ENCODE measurements at places on chromosomes 7 and 10. TPM values are rescaled to one million over a fixed set of nuclear protein-coding genes. Genes with fewer than 3 reads are reported as not detected.

GRCh38 chr7:141276031-141276430, 202.2 kb downstream of the TMEM178B start:
- DNase-seq = no peak
- H3K4me1 ChIP-seq = no peaks in the 10 kb centered on the region
- H3K27me3 ChIP-seq = no peaks in the 10 kb centered on the region
- H3K36me3 ChIP-seq = no peaks in the 10 kb centered on the region
- no peak overlapping the region for H3K4me3 ChIP-seq

DNA sequence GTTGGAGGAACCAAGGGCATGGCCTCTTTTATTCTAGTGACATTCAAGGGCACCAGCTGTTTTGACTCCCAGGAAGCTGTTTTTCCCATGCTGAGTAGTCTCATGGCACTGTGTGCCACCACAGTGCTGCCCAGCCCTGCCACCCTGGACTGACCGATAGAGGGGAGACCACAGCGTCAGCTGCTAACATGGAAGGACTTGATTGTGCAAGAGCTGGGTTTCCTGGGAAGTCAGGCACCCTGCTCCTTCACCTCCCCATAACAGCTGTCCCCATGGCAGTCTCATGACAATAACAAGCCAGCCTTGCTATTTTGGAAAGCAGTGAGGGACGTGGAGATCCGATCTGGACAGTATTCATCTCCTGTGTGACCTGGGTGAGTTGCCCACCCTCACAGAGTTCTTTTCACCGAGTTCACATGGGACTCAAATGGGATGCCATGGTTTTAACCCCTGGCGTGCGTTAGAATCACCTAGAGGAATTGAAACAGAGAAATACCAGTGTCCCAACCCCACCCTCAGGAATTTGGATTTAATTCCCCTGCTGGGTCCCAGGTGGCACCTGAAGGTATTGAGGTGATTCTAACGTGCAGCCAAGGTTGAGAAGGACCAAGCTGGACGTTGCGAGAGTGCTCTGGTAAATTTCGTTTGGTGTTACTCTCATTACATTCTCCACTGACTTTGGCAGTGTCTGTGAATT, 174.8 kb downstream of the CELF2 start:
- no peak for DNase-seq
- peak overlapping the region; percentile 36 for H3K27ac ChIP-seq
- H3K27me3 ChIP-seq = no peaks in the 10 kb centered on the region

DNA sequence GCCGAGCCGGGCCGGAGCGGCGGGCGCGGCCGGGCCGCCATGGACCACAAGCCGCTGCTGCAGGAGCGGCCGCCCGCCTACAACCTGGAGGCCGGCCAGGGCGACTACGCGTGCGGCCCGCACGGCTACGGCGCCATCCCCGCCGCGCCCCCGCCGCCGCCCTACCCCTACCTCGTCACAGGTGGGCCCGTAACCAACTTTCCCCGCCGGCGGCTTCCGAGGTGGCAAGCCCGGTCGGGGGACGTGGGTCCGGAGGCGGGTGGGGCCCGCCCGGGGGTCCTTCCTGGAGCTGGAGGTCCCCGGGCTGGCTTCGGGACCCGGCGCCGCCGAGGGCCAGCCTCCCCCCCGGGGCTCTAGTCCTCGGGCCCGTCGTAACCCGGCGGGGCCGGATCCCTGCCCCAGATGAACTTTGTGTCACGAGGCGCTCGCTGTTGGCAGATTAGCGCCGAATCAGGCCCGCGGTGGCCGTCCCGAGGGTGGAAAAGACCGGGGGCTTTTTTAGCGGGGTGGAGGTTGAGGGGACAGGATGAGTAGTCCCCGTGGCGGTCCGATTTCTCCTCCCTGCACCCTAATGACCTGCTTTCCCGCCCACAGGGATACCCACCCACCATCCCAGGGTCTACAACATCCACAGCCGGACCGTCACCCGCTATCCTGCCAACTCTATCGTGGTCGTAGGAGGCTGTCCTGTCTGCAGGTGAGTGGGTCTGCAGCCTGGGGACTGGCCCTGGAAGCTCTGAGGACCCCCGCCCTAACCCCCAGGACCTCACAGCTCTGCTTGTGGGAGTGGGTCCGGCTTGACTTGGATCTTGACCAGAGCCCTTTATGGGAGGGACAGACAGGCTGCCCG, 496 bp downstream of the BRI3 start:
- H3K4me1 ChIP-seq = no peaks in the 10 kb centered on the region
- peak; percentile 78 for DNase-seq
- H3K36me3 ChIP-seq = no peaks in the 10 kb centered on the region

- no peak overlapping the region for H3K27ac ChIP-seq
- no peak overlapping the region for H3K4me3 ChIP-seq
- no peaks in the 10 kb centered on the region for H3K4me1 ChIP-seq
- H3K36me3 ChIP-seq = no peaks in the 10 kb centered on the region
- H3K27me3 ChIP-seq = no peaks in the 10 kb centered on the region
Measured at GRCh38 chr7:131774419-131775220, 218.2 kb upstream of the PODXL start.

DNA sequence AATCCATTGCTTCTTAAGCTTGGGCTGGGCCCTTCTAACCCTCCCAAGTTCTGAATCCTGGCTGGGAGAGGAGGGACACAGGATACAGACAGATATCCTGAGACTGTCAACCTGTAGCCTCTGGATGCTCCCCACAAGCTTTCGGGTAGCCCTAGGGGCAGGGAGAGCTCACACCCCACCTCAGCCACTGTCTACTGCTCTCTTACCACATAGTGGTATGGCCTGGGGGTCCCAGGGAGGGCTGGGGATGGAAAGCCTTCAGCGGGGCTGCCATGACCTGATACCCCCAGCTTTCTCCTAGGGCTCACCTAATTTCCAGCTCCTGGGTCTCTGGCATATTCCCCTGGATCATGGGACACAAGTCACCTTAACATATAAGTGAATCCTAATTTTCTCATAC, 25.1 kb downstream of the CRHR2 start:
- peak; percentile 35 for DNase-seq
- H3K36me3 ChIP-seq = no peaks in the 10 kb centered on the region
- H3K4me3 ChIP-seq = no peak overlapping the region
- H3K27ac ChIP-seq = no peak overlapping the region
- no peaks in the 10 kb centered on the region for H3K4me1 ChIP-seq

DNA sequence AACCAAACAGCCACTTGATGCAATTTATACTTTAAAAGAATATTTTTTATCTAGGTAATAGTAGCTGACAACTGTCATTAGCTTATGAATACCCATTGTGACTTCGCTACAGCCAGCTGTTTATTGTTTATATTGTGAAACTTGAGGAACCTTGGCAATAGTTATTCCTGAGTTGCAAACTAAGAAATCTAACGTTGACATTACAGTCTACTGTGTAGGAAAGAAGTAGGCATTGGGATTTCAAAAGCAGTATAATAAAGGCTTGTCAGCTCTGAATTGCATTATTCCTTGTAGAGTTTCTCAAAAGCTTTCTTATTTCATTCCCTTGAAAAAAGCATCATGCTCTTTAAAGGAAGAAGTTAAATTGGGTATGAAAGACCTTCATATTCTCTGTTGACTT, 42.7 kb upstream of the OIT3 start:
- no peaks in the 10 kb centered on the region for H3K4me1 ChIP-seq
- no peak for DNase-seq
- no peak overlapping the region for H3K4me3 ChIP-seq
- no peaks in the 10 kb centered on the region for H3K36me3 ChIP-seq

DNA sequence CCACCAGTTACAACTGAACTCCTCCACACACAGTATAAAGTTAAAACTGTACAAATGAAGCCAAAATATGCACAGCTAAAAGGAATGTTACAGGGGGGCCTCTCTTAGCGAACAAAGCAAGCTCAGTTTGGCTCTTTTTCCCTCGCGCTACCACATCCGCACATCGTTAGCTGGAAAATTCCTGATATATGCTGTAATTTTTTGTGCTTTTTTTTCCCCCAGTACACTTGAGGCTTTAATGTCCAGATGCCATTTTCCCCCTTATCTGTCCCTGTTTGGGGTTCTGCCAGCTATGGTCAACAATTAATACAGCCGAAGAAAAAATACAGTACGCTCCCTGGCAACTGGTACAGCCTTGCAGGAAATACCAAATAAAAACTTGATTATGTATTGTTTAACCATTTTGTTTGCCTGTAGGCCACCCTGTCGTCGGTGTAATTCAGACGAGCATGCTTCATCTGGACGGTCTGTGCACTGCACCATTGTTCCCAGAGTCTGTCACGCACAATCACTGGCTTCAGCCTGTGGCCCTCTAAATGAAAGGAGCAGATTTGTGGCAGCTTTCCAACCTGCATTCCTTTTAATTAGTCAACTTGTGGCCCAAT, 108.1 kb upstream of the FAM133B start:
- H3K36me3 ChIP-seq = no peaks in the 10 kb centered on the region
- peak overlapping the region; percentile 82 for H3K27ac ChIP-seq
- no peaks in the 10 kb centered on the region for H3K27me3 ChIP-seq
- peak overlapping the region; percentile 22 for H3K4me3 ChIP-seq
- DNase-seq = no peak

DNA sequence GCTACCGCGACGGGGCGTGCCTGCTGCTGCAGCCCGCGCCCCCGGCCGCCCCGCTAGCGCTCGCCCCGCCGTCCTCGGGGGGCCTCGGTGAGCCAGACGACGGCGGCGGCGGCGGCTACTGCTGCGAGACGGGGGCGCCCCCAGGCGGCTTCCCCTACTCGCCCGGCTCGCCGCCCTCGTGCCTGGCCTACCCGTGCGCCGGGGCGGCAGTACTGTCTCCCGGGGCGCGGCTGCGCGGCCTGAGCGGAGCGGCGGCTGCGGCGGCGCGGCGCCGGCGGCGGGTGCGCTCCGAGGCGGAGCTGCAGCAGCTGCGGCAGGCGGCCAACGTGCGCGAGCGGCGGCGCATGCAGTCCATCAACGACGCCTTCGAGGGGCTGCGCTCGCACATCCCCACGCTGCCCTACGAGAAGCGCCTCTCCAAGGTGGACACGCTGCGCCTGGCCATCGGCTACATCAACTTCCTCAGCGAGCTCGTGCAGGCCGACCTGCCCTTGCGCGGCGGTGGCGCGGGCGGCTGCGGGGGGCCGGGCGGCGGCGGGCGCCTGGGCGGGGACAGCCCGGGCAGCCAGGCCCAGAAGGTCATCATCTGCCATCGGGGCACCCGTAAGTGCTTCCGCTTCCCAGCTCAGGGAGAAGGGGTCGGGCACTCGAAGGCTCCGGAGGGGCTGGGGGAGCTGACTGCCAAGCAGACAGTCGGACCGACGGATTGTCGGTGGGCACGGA, 761 bp downstream of the PTF1A start:
- H3K27ac ChIP-seq = no peak overlapping the region
- H3K27me3 ChIP-seq = peaks cover 57% of the 10 kb centered on the region
- no peaks in the 10 kb centered on the region for H3K4me1 ChIP-seq
- no peak for DNase-seq
- no peak overlapping the region for H3K4me3 ChIP-seq

- no peak overlapping the region for H3K4me3 ChIP-seq
- H3K27ac ChIP-seq = no peak overlapping the region
- H3K36me3 ChIP-seq = no peaks in the 10 kb centered on the region
- DNase-seq = peak; percentile 55
- H3K4me1 ChIP-seq = no peaks in the 10 kb centered on the region
Measured at GRCh38 chr10:80596391-80597257, 58.9 kb downstream of the SH2D4B start.

GRCh38 chr7:135792866-135793265, 44.3 kb upstream of the FAM180A start:
- no peak for DNase-seq
- H3K27me3 ChIP-seq = no peaks in the 10 kb centered on the region
- no peaks in the 10 kb centered on the region for H3K36me3 ChIP-seq
- no peak overlapping the region for H3K4me3 ChIP-seq
- H3K27ac ChIP-seq = no peak overlapping the region
- peaks cover 32% of the 10 kb centered on the region for H3K4me1 ChIP-seq

GRCh38 chr10:63744060-63744941, 223.1 kb downstream of the REEP3 start:
- no peaks in the 10 kb centered on the region for H3K36me3 ChIP-seq
- H3K27me3 ChIP-seq = no peaks in the 10 kb centered on the region
- no peak overlapping the region for H3K27ac ChIP-seq
- no peak for DNase-seq
- H3K4me1 ChIP-seq = no peaks in the 10 kb centered on the region
- no peak overlapping the region for H3K4me3 ChIP-seq

DNA sequence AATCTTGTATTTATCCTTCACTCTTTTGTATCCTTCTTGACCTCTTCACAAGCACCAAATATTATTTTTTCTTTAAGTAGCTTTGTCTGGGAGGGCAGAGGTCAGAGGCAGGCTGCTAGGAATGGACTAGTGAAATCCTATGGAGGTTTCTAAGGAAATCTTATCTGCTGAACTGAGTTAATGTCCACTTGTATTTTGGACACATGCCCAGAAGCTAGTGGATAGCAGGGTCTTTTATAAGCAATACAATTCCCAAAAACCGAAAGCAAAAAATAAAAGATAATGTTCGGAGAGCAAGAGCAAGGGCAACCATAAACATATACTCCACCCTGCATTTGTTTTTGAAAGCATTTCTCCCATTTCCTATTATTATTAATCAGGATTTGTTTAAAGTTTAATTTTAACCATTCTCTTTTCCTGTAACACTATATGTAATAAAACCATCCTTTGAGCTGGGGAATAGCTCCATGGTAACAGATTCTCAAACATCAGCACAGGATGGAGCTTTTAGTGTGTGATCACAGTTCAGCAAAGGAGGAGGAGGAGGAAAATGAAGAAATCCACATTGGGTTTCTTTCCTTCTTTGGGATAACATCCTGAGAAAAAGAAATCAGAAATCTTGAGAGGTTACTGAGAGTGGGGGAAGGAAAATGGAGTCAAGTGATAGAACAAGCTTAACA, 328.2 kb upstream of the LRRN3 start:
- no peak overlapping the region for H3K4me3 ChIP-seq
- no peaks in the 10 kb centered on the region for H3K36me3 ChIP-seq
- H3K27me3 ChIP-seq = no peaks in the 10 kb centered on the region
- no peak for DNase-seq

DNA sequence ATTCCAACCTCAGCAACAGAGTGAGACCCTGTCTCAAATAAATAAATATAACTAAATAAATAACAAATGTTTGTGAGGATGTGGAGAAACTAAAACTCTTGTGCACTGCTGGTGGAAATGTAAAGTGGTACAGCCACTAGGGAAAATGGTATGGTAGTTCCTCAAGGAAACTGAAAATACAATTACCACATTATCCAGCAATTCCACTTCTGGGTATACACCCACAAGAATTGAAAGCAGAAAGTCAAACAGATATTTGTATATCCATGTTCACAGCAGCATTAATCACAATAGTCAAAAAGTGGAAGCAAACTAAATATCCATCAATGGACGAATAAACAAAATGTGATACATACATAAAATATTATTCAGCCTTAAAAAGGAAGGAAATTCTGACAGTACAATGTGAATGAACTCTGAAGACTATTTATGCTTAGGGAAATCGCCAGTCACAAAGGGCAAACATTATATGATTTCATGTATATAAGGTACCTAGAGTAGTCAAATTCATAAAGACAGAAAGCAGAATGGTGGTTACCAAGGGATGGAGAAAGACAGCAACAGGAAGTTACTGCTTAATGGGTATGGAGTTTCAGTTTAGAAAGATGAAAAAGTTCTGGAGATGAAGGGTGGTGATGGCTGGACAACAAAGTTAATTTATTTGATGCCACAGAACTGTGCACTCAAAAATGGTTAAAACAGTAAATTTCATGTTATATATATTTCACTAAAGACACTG, 9.8 kb downstream of the ARHGAP12 start:
- H3K4me1 ChIP-seq = no peaks in the 10 kb centered on the region
- no peak for DNase-seq
- no peaks in the 10 kb centered on the region for H3K27me3 ChIP-seq
- no peak overlapping the region for H3K27ac ChIP-seq
- H3K4me3 ChIP-seq = no peak overlapping the region
- no peaks in the 10 kb centered on the region for H3K36me3 ChIP-seq

- no peak for DNase-seq
- no peaks in the 10 kb centered on the region for H3K36me3 ChIP-seq
- no peak overlapping the region for H3K27ac ChIP-seq
- H3K27me3 ChIP-seq = no peaks in the 10 kb centered on the region
- peaks cover 18% of the 10 kb centered on the region for H3K4me1 ChIP-seq
Measured at GRCh38 chr7:107047902-107048782, 3.6 kb downstream of the PRKAR2B start.

ANKRD30A gene
- total RNA-seq = not detected

PIK3CG gene
- 4.3 TPM for total RNA-seq
